ENCODE measurements at places on chromosomes 6 and 20.

DNA sequence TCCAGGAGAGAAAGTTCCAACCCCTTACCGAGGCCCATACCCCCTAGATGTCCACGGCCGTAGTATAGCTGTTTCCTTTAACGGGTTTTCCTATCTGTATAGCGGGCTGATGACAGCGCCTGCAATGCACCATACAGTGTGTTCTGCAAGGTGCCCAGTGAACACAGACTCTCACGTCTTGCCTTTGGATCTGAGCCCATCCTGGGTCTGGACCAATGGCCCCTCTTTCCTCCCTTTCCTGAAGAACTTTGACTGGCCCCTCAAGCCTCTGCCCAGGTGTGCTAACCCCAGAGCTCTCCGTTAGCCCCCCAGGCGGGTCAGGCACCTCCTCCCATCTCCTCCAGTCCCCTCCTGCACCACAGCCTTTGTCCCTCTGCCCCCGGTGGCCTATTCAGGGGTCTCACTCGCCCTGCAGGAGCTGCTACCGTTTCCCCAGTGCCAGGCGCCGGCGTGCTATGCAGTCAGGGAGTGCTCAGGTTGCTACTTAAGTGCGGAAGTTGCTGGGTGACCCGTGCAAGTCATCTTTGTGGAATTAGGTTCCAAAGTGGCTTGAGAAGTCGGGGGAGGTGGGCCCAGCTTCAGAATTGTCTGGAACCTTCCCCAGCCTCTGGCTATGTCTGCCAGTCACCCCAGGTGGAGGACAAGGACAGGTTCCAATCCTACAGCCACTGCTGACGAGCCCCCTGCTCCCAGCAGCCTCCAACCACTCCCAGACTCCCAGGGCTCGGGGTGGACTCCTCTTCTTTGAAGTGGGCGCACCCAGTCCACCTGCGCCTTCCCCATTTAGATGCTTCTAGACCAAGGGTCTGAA, 35.0 kb upstream of the ZBP1 start:
- no peak for DNase-seq

DNA sequence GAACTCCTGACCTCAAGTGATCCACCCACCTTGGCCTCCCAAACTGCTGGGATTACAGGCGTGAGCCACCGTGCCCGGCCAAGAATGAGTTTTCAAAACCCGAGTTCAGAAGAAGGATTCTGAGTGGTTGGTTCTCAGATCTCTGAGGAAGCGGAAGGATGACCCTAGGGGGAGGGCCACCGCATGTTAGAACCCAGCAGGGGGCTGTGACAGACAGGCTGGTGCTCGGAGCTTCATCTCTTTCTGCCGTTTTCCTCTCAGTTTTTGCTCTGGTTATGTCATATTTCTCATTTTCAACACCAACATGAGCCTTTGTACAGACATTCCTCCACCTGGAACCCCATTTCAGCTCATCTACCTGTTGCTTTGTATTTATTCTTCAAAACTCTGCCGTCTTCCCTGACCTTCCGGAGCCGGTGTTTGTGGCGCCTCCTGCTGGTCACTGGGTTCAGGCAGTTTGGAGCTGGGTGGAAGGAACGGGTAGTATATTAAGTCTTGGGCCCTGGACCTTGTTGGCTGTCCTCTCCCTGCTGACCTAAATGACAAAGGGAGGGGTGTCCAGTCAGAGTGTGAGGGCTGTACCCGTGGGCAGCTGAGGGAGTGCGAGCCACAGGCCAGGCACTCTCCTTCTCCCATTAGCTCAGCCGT, at the start of gene DEFB123:
Gene DEFB123, plus strand, starts transcription at position 621 of the 648 bp plus-strand sequence. CDS start 67 bp downstream, outside the sequence.
- no peak for DNase-seq

DNA sequence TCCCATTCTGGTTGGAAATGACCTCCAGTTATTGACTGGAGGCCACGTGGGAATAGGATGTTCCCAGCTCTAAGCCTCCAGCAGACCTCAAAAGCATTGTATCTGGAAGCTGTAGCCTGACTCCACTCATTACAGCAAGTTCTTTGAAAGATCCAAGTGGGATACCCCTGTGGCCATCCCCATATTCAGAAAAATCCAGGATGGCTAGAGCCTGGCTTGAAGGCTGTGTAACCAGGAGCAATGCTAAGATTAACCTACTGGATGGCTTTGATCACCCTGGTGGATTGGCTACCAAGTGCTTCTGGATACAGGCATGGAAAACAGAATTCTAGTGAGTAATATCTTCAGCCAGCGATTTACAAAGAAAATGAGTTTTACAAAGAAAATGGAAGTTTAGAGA, 151.2 kb downstream of the ADGRG6 start:
- DNase-seq = no peak

GRCh38 chr6:53020005-53020744, 25.1 kb upstream of the GSTA4 start:
- no peak for DNase-seq

DNA sequence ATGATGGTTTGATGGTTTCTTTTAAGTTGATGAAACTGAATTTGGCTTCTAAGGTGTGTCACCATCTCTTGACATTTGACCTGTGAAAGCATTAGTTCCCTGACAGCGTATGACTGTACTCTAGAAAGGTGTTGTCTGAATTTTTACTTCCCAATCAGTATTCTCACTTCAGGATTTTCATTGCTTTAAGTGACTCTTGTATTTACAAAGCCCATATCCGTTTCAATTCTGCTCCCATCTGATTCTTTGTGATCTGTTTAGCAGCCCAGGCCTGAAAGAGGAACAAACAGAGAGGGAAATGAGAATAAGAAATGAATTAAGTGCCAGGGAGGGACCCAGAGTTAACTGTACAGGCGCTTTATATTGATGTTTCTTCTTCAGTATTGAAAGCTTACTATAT, 73.7 kb downstream of the FARS2 start:
- DNase-seq = no peak

- DNase-seq = no peak
Measured at GRCh38 chr20:19615629-19616028, 142.4 kb upstream of the RIN2 start.

- peak; percentile 23 for DNase-seq
Measured at GRCh38 chr6:161836643-161837448, 563.0 kb upstream of the AGPAT4 start.

DNA sequence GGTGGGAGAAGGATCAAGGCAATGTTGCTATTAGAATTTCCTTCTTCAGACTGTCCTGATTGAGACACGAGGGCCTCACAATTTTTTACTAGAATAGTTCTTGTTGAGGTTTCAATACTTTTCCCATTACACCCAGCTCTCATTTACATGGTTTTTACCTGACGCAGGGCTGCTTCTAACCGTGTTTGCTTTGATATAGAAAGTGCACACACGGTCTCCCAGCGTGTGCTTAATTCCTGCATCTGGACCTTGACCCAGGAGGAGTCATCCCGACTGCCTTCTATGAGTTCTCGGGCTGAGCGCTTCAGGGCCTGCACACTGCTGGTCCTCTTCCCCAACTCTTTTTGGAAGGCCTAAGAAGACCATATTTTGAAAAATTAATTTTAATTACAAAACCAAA, 160.2 kb downstream of the DST start:
- no peak for DNase-seq

- peak; percentile 8 for DNase-seq
Measured at GRCh38 chr6:90537723-90538258, 49.1 kb downstream of the MAP3K7 start.

GRCh38 chr6:26432627-26433201, 7.6 kb upstream of the BTN3A3 start:
- peak; percentile 71 for DNase-seq

All from fibroblast of mammary gland (primary cell).